ENCODE measurements at places on chromosomes 16 and 17. TPM values are rescaled to one million over a fixed set of nuclear protein-coding genes. Genes with fewer than 3 reads are reported as not detected.

APRT gene
- 136 TPM for total RNA-seq

CTU2 gene
- total RNA-seq, result 13.2 TPM

PRR29 gene
- under 0.01 TPM for total RNA-seq

GRB7 gene
- total RNA-seq, result 1.5 TPM

DNA sequence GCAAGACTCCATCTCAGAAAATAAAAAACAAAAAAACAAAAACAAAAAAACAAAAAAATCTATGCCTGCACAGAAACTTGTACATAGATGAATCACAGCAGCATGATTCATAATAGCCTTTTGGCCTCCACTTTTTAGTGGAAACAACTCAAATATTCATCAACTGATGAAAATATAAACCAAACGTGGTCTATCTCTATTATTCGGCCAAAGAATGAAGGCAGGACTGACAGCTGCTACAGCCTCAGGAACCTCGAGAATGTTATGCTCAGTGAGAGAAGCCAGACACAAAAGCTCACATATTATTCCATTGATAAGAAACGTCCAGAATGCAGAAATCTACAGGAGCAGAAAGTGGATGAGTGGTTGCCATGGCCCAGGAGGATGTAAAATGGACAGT lies 19.8 kb downstream of the PPL start:
- no peak for DNase-seq

DNA sequence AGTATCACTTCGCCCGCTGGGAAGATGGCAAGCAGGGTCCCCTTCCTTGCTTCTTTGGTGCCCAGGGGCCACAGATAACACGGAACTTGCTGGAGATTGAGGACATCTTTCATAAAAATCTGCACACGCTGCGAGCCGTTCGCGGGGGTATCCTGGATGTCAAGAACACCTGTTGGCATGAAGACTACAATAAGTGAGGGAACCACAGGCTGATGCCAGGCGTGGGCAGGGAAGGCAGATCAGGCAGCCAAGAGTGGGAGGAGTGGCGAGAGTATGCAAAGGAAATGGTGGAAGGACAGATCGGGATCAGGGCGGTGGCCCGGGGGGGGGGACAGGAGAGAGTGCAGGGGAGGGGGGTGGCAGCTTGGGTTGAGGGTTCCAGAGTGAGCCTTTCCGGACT lies 22.2 kb downstream of the DNAH2 start:
- DNase-seq, result no peak

DNA sequence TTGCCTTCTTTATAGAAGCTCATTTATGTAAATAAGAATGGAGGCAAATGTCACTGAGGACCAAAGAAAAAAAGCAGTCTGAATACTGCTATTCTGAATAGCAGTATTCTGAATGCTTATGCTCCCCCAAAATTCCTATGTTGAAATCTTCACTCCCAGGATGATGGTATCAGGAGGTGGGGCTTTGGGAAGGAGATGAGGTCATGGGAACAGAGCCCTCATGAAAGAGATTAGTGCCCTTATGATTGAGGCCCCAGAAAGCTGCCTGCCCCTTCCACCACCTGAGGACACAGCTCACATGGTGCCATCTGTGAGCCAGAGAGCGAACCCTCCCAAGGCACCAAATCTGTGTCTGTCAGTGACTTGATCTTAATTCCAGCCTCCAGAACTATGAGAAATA lies 28.8 kb downstream of the HEATR6 start:
- DNase-seq, result no peak

DNA sequence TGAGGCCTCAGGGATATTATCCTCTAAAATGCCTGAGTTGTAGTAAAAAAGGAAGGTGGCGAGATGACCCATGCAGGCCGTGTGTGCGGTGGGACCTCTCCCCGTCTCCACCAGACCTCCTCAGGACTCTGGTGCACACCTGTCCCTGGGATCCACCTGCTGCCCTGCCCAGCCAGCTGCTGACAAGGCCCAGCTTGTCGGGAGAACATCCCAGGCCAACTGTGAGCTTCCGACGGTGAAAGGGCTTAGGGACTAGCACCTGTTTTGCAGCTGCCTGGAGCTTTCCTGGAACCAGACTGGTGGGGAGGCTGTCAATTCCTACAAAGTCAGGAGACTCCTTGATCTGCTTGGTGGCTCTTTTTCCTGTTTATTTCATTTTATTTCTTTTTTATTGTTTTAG lies 11.6 kb downstream of the IL34 start:
- DNase-seq, result no peak

All from mammary epithelial cell (primary cell).